ENCODE measurements at places on chromosomes 2 and 18. TPM values are rescaled to one million over a fixed set of nuclear protein-coding genes. Genes with fewer than 3 reads are reported as not detected.

ZNF521 gene
- 24.5 TPM for total RNA-seq

MPV17 gene
- total RNA-seq = 37.2 TPM

PDE1A gene
- 11.4 TPM for total RNA-seq

CFAP65 gene
- total RNA-seq = not detected

CSRNP3 gene
- total RNA-seq = 4.1 TPM

SERPINB4 gene
- not detected for total RNA-seq

DNA sequence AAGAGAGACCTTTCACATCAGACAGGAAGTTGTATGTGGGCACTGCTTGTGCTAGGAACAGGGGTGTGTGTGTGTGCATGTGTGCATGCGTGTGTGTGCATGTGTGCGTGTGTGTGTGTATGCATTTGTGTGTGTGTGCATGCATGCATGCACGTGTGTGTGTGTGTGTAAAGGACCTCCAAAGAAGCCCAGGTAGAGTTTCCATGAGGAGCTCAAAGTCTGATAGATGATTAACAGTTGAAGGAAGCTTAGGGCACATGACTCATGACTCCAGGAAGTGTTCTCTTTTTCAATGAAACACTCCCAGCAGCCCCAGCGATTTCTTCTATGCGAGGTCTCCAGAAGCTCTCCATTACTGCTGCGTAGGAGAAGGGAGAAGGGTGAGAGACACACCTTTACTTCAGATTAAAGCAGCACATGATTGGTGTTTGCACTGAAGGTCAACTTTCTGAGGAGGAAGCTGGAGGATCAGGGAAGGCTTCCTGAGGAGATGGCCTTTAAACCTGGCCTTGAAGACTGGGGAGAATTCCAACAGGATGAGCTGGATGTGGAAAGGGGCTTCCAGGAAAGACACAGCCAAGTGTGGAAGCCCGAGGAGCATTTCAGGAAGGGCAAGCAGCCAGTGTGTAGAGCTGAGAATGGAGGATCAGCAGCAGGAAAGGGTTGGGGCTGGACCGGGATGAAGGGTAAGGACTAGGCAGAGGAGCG, 77.7 kb downstream of the SMAD4 start:
- DNase-seq = no peak

GRCh38 chr2:101064868-101065549, 62.9 kb downstream of the RPL31 start:
- no peak for DNase-seq

DNA sequence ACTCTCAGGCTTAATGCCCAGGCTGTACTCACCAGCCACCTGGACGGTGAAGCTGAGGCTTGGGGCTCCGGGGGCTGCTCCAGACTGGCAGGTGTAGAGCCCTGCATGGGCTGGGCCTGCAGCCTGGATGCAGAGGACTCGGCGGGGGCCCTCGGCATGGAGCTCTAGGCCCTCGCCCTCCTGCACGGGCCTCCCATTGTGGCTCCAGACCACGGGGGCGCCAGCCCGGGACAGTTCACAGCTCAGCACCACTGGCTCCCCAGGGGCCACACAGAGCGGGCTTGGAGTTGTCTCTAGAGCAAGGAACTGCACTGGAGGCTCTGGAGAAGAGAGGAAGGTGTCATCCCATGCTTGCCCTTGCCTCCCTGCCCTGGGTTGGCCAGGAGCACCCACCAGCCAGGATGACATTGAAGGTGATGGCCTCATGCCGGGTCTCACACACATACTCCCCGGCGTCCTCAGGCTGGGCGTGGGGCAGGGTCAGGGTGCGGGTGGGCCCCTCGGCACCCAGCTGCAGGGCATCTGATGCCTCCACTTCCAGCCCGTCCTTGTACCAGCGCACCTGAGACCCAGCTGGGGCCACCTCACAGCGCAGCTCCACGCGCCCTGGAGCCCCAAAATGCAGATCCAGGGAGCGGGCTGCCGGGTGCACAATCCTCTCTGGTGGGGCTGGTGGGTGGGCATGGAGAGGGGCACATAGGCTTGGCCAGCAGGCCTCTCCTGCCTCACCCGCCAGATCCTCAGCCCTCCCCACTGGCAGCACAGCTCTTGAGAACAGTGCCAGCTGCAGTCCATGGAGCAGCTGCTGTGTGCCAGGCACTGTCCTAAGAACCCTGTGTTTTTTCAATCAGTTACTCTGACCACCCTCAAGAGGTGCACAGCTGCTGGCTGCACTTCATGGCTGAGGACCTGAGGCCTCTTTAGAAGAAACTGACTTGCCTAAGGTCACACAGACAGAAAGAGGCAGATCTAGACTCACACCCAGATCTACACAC, 13.3 kb downstream of the OBSL1 start:
- DNase-seq = no peak

- DNase-seq = no peak
Observed at GRCh38 chr18:74493689-74494088, 2.5 kb upstream of the CNDP2 start.

DNA sequence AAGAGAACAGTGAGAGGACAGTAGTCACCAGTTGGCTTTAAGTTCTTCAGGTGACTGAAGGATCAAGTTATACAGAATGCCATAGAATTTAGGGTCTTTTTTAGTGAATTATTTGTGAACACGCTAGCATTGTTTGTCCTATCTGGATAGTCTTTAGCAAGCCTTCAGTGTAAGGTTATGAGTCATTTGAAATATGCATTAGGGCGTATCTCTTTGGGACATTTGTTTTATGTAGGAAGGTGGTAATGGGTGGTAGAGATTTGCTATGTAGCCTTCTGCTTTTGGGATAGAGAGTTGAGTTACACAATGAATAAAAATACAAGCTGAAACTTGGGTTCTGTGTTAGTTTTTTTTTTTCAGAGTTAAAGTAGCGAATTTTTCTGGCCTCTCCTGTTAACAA, 13.0 kb downstream of the ACTR2 start:
- DNase-seq = no peak

- no peak for DNase-seq
Observed at GRCh38 chr2:35794796-35795450, 560.7 kb upstream of the CRIM1 start.

DNA sequence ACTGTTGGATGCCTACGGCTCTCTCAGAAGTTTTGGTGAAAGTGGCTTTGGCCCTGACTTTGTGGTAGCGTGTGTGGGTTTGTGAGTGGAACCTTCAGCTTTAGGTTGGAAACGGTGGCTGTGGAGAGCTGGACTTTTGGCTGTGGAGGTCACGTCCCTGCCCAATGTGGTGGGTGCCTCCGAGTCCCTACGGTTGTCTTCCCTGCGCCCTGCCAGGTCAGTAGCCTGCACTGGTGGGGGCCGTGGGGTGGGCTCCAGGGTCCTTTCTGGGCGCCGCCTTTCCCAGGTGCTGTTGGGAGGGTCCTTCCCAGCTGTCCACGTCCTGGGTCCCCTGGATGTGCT, 11.1 kb downstream of the COLEC11 start:
- no peak for DNase-seq

Measured in Right ventricle myocardium superior (tissue), 1 donor.